CD8-positive, alpha-beta T cell (primary cell): ENCODE measurements at places on chromosomes 1 and 21. TPM values are rescaled to one million over a fixed set of nuclear protein-coding genes. Genes with fewer than 3 reads are reported as not detected.

Gene ZMYND12
- total RNA-seq, result 0.76 TPM

DNA sequence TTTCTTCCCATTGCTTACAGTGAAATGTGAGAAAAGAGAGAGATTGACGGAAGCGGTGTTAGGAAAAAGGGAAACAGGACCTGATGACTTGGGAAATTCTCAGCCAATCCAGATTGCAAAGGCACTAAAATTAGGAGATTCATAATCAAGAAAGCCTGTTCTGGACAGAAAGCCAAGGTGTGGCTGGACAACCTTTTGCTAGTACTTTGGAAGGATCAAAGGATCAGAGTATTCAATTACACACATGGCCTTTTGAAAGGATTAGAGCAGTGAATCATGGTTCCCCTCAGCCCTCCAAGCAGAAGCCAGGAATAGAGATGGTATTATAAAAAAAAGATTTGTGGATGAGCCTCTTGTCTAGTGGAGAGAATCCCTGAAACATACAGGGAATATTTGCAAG lies 669.8 kb upstream of the ADAMTS5 start:
- no peak for DNase-seq

DNA sequence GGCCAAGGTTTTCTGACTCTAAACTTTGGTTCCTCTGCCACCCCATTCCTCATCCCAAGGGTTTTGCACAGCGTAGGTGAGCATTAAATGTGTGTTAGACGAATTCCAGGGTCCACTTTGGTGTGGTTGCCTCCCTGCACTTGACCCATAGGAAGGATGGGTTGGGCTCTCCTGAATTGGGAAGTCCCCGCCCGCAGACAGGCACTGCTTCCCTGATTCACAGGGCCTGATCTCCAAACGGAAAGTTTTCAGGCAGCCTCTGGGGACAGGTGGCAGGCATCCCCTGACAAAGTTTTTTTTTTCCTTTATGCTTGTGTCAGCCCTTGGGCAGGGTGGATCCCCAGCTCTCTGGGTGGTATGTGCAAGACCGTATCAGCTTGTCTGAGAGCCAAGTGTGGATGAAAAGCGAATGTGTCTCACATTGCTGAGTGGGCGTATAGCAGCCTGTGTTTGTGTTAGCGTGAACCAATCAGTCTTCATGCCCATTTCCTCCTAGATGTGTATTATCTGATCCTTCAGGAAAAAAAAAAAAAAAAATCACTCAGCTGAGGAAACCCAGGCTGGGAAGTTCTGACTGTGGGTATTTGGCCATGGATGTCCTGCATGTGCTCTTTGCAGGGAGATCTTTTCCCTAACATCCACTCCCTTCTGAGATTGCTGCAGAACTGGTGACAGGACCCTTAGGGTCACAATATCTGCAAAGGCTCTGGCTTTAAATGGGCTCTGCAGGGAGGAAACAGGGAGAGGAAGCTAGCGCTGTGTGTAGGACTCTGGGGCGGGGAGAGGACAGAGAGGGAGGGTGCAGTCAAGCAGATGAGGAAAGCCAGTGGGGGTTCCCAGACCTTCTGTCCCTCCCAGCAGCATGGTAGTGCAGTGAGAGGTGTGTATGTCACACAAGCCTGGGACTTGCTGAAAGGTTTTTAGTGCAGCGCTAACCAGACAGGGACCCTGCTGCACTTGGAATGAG lies 42.2 kb upstream of the TRABD2B start:
- DNase-seq, result no peak

Gene TMEM201
- 11.5 TPM for total RNA-seq

DNA sequence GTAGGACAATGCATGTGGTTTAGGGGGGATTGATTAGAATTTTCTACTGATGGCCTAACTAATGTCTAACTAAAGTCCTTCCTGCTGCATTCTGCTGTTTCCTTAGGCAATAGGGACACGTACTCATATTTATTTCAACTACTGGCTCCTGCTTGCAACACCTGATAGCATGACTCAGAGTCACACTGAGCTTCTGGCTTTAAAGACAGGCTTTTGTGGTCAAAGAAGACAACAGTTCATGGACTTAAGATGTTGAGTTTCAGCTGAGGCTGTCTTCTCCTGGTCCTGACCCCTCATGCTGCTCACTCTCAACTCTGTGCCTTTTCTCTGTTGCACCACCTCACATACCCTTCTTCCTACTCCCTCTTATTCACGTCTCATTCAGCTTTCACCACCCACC lies 29.1 kb upstream of the TRABD2B start:
- DNase-seq, result no peak

DNA sequence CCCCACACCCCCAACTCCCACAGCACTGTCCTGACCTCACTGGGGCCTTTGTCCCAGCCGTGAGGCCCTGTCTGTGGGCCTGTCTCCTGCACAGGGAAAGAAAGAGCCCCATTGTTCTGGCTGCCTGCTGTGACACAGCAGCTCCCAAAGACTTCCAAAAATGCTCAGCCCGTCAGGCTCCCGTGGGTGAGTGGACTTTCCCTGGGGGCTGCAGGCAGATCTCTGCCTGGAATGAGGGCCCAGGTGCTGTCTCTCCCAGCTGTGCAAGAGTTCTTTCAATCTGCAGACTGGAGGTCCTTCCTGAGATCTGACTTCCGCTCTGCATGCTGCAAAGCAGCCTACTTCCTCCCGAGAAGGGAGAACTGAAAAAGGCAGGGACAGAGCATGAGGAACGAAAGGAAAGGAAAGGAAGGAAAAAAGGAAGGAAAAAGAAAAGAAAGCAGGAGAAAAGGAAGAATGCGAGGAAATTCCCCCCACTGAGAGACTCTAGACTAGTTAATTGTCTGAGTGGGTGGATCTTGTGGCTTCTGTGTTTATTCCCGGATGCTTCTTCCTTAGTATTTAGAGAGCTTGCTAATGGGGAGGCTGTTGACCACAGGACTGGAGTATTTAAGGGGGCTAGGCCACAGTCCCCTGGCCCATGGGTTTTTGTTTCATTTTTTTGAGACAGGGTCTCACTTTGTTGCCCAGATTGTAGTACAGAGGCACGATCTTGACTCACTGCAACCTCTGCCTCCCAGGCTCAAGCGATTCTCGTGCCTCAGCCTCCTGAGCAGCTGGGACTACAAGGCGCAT lies 15.0 kb downstream of the NES start:
- no peak for DNase-seq

- no peak for DNase-seq
Measured at GRCh38 chr1:204672482-204673121, 12.9 kb downstream of the LRRN2 start.

- no peak for DNase-seq
Measured at GRCh38 chr1:36168514-36168913, 12.6 kb downstream of the MAP7D1 start.

- no peak for DNase-seq
Measured at GRCh38 chr1:72064196-72065075, 217.9 kb downstream of the NEGR1 start.

GRCh38 chr1:83813576-83813975 lies 185.4 kb downstream of the TTLL7 start:
- no peak for DNase-seq
